ENCODE measurements at places on chromosomes 1 and 21.

DNA sequence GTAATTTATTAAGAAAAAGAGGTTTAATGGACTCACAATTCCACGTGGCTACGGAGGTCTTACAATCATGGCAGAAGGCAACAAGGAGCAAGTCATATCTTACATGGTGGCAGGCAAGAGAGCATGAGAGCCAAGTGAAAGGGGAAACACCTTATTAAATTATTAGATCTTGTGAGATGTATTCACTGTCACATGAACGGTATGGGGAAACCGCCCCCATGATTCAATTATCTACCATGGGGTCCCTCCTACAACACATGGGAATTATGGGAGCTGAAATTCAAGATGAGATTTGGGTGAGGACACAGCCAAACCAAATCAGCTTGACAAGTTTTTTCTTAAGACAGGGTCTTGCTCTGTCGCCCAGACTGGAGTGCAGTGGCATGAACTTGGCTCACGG lies 14.3 kb downstream of the DAP3 start:
- no peak for DNase-seq

DNA sequence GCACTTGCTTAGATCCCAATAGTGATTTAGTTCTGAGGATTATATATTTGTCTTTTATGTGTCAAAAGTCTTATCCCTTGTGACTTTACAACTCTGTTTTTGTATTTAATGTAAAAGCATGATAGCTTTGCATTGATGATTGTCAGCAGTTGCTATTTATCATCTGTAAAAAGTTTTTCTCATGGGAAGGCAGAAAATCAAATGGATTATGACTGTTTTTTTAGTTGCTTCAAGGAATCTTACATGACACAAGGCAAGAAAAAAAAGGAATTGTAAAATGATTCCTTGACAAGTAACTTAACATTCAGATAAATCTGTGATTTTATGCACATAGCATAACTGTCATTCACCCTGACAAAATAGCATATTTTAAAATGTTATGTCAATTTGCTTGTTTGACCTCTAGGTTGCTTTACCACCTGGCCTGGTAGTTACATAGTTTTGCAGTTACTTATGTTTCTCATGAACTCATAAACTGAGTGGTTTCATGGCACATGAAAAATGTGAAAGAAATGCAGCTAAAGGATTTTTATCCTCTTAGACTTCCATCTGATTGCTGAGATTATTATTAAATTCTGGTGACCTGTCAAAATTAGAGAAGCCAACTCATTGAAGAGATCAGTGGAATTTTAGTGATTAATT lies 622.6 kb downstream of the ADGRL2 start:
- DNase-seq, result no peak

DNA sequence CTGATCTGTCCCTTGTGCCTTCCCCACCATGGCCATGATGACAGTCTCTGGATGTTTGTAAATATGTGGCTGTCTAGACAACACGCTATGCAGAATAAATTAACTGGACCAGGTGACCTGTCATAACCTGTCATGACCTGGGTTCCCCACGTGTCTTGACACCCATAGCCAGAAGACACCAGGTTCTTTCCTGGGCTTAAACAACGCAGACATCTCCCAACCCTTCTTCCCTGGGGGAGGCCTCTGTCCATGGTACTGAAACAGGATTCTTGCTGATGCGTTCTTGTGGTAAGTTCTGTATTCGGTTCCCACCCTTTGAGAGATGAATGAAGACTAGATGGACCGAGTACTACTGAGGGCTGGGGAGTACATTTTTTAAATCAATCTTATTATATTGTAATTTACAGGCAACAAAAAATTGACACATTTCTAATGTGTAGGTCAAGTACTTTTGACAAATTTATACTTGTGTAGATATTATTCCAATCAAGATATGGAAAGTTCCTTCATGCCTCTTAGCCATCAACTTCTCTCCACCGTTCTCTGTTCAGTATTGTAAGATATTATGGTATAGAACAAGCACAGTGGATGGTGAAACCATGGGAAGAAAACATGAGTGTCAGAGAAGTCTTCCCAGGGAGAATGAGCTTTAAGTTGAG lies 738.8 kb downstream of the PTPRU start:
- no peak for DNase-seq

GRCh38 chr21:43911015-43911934 lies 46.3 kb downstream of the AGPAT3 start:
- no peak for DNase-seq

DNA sequence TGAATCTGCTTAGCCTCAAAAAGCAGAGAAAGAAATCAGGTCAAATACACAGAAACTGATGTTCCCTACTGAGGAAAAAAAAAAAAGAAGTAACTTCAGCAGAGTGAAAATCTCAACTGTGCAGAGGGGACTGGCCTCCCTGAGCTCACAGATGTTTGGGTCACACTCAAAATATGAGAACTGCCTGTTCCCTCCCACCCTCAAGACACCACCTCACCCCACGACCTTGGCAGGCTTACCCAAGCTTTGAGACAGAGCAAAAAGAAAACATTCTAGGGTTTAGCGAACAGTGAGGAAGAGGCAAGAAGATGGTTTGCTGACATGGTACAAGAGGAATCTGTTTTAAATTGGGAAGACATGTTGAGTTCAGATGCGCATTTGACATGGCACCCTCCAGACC lies 48.8 kb downstream of the NID1 start:
- DNase-seq, result no peak

GRCh38 chr1:239930686-239931262 lies 160.9 kb upstream of the FMN2 start:
- no peak for DNase-seq

GRCh38 chr1:67846538-67846937 lies 13.3 kb upstream of the GNG12 start:
- DNase-seq, result no peak

DNA sequence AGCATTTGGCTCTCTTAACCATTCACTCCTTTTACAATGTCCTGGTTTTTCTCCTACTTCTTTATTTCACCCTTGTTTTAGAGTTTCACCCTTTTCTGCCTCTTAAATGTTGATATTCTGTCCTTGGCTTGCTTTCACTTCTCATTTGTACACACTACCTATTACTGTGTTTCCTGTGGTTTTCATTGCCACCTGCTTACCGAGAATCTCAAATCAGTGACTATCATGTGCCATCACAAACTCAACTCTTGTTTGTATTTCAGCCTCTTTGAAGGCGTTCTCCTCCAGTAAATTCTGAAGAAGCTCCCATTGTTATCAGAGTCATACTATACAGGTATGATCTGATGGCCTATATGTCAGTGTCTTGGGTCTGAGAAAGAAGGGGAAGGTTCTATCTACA lies 65.7 kb downstream of the NPHS2 start:
- peak; percentile 0 for DNase-seq

DNA sequence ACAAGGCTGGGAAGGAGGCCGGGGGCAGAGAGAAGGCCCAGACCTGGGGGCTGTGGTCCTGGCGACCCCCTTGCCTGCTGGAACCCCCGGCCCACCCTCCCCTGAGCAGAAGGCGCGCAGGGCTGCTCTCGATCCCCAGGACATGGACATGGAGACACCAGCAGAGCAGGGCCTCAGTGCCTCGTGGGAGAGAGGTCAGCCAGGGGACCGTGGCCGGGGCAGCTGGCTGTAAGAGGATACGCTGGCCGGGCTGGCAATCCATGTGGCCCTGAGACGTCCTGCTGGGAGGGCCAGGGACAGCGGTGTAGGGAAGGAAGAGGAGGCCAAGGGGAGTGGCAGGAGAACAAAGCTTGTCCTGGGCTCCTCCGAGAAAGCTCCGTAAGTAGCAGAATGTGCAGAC lies 132.2 kb downstream of the CASZ1 start:
- no peak for DNase-seq

GRCh38 chr1:55575571-55576279 lies 360.6 kb upstream of the USP24 start:
- DNase-seq, result no peak

- DNase-seq, result no peak
Observed at GRCh38 chr1:61711969-61712368, 13.0 kb downstream of the TM2D1 start.

DNA sequence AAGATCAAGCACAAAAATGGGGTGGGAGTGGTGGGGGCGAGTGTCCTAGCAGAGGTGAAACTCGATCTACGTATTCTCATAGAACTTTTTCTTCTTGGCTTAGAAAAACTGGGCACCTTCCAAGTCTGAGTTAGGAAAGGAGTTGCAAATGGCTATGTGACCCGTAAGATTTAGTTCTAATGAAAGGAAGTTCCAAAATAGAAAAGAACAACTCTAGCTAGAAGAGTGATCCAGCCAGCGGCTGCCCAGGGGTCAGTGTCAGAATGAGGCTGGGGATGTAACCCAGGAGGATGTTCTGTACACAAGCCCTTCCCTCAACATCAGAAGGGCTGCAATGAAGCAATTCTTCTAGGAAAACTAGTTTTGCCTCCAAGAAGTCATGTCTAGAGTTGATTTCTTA lies 5.2 kb downstream of the MTARC1 start:
- no peak for DNase-seq

DNA sequence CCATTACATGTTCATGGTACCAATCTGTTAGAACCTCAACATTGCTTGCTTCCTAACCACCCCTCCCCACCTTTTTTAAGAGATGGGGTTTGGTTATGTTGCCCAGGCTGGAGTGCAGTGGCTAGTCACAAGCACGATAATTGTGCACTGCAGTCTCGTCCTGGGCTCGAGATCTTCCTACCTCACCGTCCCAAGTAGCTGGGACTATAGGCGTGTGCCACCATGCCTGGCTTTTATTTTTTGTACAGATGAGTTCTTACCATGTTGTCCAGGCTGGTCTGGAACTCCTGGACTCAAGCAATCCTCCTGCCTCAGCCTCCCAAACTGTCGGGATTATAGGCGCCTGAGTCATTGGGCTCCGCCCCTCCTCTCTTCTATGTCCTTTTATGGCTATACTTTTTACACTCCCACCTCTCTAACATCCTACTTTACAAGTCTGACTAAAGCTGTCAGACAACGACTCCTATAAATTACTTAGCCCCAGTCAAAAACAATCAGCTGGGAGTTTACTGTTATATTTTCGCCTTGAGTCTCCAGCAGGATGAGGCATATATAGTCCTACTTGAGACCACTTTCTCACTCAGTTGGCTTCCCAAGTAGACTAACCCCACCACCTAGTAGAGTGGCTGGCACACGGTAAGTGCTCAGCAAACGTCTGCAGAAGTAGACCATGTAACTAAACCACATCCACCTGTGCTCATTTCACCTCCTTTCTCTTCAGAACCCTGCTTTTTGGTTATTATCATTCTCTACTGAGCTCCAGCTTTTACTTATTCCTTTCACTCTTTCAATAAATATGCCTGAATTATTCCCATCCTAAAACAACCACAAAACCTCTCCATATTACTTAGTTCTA lies 13.8 kb downstream of the ENSA start:
- DNase-seq, result no peak

GRCh38 chr1:153685544-153686340 lies 7.3 kb downstream of the NPR1 start:
- DNase-seq, result no peak

DNA sequence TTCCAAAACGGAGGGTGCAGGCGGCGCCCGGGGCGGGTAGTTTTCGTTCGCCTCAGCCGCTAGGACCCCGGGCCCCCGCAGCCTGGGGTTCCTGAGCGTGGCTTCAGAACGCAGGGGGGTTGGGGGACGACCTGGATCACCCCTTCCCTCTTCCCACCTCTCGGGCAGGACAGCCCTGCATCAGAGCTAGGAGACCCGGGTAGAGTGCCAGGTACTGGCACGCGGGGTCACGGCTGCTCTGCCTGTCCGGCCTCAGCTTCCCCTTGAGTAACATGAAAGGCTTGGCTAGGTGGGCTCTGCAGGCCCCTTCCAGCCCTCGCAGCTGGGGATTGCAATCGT lies 484 bp downstream of the DFFB start:
- DNase-seq, result no peak

GRCh38 chr1:30575066-30575465 lies 148.3 kb downstream of the MATN1 start:
- DNase-seq, result no peak

DNA sequence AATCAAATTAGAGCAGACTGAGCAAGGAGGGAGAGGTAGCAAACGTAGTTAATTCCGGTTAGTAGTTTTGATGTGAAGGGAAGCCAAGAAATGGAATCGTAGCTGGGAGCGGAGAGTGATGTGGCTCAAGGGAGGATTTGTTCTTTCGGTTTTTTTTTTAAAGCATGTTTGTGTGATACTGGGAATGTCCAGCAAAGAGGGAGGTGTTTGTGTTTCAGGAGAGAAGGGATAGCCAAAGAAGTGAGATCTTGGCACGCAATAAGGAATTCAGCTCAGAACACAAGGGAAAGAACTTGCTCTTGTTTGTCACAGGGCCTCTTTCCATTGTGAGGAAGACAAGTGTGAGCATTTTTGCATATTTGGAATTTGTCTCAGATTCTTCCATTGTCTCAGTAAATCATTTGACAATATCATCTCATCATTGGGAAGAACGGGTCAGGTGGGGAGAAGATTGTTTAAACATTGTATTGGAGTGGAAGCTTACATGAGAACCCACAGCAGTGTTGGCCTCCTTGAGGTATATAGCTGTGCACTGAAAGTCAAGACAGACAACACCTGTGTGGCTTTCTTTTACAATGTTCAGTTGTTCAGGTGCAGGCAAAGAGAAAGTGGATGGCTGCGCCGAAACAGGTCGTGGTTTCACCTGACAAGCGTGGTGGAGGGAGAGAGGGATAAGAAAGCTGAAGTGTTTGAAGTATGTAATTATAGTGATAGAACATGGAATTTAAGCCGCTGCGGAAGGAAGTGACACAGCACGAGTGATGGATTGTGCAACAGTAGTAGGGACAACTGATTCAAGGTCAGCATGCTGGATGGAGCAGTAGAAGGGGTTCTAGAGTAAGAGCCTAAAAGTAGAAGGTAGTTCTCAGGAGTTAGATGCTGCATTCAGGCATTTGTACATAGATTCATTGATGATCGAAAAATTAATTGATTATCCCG lies 25.4 kb downstream of the FMN2 start:
- DNase-seq, result no peak

DNA sequence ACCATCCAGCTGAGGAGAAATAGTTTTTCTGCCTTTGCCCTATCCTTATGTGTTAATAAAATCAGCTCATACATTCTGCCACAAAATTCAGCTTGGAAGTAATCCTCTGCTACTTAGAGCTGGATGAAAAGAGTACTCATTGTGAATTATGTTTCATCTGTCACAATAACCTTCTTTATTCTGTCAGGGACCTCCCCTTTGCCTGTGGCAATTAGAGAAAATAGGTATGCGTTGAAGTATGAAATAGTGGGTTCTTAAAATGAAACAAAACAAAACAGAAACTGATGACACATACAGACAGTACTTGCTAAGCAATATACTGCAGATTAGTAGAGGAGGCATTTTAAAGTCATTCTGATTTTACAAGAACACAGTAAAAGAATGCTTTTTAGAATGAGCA lies 578.5 kb downstream of the USP25 start:
- no peak for DNase-seq

DNA sequence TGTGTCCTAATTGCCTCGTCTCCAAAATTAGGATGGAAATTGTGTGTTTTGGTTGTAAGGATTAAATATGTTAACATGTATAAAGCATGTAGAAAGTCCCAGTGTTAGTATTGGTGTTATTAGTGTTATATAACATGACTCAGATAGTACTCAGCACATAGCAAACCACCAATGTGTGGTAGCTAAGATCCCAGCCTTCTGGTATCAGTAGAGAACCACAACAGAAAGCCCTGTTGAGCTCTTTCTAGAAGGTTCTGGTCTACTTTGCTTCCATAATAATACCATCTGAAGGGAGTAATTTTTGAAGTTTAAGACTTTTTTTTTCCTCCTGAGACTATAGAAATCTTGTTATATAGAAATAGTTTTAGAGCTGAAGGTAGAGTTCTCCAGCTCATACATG lies 259.3 kb upstream of the SGIP1 start:
- DNase-seq, result no peak

- DNase-seq, result no peak
Observed at GRCh38 chr1:187624812-187625545, 796.2 kb downstream of the PLA2G4A start.

All from naive B cell (primary cell).